Activated B cell treated with CpG ODN at 0.5 μM for 24 hours (primary cell): ENCODE measurements at places on chromosomes 6 and 20.

GRCh38 chr6:149754548-149754947 lies 5.0 kb downstream of the PCMT1 start:
- no peak for DNase-seq

DNA sequence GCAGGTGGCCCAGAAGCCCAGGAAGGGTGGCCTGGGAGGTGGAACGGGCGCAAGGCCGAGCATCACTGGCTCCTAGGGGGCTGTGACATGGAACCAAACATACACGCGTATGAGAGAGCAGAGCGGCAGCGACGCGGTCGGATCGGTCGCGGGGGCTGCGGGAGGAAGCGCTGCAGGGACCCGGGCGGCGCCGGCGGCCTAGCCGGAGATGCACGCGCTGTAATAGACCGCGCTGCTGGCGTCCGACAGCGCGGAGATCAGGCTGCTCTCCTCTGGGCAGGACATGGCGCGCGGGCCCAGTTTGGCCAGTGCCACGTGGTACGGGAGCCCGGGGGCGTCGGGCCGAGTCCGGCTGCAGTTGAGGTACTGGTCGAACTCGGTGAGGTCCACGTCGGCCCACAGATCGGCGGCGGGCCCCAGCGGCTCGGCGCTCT lies 1.5 kb downstream of the SOX18 start:
- no peak for DNase-seq

GRCh38 chr6:401239-401993 lies 9.9 kb downstream of the IRF4 start:
- no peak for DNase-seq

DNA sequence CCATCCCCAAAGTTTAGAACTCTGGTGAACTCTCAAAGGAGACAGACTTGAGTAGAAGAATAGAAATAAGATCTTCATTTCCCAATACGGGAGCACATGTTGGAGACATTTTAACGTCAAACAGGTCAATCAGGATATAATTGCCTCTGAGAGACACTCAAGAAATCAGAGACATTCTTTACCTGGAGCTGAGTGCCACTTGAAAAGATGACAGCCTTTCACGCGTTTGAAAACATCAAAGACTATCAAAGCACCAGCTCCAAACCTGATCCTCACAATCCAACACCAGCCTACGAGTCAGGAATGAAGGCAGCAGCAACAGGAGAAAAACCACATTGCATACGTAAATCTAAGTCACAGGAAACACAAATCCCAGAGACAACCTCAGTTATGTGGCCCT lies 571.5 kb upstream of the CDH4 start:
- no peak for DNase-seq

- DNase-seq = peak; percentile 70
Measured at GRCh38 chr6:106974999-106975737, 639 bp upstream of the CD24 start.

DNA sequence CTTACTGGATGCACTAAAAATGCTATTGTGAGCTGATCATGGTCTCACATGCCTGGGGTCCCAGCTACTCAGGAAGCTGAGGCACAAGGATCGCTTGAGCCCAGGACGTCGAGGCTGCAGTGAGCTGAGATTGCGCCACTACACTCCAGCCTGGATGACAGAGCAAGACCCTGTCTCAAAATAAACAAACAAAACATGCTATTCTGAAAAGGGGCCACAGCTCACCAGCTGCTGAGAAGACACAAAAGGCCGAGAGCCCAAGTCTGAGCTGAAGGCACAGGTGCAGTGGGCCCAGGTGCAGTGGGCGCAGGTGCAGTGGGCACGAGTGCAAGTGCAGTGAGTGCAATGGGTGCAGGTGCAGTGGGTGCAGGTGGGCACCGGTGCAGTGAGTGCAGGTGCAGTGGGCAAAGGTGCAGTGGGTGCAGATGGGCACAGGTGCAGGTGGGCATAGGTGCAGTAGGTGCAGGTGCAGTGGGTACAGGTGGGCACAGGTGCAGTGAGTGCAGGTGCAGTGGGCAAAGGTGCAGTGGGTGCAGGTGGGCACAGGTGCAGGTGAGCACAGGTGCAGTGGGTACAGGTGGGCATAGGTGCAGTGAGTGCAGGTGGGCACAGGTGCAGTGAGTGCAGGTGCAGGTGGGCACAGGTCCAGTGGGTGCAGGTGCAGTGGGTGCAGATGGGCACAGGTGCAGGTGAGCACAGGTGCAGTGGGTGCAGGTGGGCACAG lies 16.0 kb downstream of the ZBTB46 start:
- no peak for DNase-seq

GRCh38 chr6:30219244-30219643 lies 6.0 kb upstream of the TRIM26 start:
- DNase-seq = no peak
